NCI-H2171 (cell line): ENCODE measurements at places on chromosomes 16 and 17.
A peak's percentile ranks its signal among the peaks of the same experiment; 100 is the strongest.

DNA sequence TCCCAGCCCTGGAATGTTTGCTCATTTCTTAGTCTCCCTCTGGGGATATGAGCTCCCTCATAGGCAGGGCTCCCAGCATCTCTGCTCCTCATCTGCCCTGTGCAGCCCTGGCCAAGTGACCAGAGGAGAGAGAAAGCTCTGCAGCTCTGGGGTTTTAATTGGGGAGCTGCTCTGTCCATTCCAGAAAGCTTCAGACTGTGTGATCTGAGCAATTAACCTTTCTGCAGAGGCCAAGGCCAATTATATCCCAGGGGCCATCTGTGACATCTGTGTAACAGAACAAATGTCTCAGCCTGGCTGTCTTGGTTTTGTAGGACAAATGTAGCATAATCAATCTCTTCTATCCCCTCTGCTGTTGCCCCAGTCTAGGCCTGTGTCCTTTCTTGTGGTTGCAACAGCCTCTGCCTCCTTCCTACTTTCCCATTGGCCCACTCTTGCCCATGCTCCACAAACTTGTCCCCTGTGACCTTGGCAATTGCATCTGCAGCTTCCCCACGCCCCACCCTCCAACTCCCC, 156.0 kb downstream of the GSG1L start:
- DNase-seq = no peak

- peak; percentile 59 for DNase-seq
Measured at GRCh38 chr17:78736526-78737079, 45.5 kb downstream of the CYTH1 start.

- no peak for DNase-seq
Measured at GRCh38 chr17:66466840-66467367, 164.5 kb downstream of the PRKCA start.

- DNase-seq = no peak
Measured at GRCh38 chr17:17062866-17063265, 20.6 kb downstream of the MPRIP start.

DNA sequence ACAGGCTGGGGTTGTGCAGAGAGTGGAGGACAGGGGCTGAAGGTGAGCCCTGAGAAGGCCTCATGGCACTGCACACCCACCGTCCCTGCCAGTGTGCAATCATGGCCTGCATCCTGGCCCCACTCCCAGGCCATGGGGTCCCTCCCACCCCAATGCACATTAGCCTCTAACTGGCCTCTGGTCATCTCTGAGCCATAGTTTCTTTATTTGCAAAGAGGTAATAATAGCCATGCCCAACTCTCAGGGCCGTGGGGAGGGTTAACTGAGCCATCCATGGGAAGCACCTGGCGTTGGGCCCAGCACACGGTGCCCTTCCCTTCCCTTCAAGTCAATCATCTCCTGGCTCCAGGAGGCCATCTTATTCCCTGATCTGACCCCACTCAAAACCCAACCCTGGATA, 10.8 kb upstream of the ITGA3 start:
- no peak for DNase-seq

GRCh38 chr17:66192378-66192687, 400 bp upstream of the CEP112 start:
- DNase-seq = no peak

DNA sequence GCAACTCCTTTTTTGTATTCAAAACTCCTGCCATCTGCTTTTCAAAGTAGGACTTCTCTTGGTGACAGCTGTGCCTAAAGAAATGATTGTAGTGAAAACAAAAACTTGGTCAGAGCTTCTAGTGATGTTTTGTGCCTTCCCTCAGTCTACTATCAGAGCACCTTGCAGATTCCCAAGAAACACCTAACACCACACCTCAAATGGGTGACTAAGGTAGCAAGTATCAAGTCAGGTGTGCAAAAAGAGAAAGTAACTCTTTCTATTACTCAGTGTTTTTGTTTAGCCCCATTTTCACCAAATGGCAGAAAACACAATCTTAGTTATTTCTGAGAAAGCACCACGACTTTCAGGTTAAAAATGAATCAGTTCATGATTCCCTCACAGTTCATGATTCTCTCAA, 2.0 kb upstream of the PMFBP1 start:
- peak; percentile 33 for DNase-seq

DNA sequence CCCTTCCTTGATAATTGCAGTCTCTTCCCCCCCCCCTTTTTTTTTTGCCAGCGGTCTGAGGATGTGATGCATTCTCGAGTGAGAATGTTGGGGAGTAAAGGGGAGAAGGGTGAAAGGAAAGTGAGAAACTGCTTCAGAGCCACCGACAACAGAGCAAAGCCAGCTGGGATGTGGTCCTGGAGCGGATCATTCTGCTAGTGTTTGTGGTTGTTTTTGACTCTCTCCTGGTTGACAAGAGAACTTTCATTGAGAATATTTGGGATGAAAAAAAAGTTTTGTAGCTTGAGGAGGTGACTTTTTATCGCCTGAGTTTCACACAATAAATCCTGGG, 1.3 kb downstream of the NF1 start:
- no peak for DNase-seq

GRCh38 chr17:48584223-48584741, 5.8 kb downstream of the HOXB3 start:
- no peak for DNase-seq

DNA sequence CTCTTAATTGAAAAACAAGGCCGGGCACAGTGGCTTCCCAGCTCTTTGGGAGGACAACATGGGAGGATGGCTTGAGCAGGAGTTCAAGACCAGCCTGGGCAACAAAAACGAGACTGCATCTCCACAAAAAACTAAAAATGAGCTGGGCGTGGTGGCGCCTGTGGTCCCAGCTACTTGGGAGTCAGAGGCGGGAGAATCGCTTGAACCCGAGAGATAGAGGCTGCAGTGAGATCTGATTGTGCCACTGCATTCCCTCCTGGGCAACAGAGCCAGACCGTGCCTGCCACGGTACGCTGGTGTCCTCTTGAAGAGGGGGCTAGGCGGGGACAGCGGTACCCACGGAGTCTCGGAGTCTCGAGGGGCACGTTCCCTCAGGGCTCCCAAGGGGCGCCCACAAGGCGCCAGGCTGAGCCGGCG, 27.9 kb upstream of the ADORA2B start:
- no peak for DNase-seq

DNA sequence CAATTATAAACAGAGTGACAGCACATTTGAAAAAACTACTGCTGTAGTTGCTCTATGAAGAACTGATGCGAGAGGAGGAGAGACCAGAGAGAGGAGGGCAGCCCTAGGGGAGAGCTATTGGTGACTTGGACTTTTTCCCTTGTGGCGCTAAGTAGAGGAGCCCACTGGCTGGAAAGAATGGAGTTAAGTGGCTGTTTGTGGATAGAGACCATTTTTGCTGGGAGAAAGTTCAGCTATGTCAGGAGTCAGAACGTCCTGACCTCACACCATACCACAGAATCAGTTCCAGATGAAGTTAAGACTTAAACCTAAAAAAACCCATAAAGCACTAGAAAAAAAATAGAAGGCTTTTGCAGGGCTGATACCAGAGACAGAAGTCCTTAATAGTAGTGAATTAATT, 2.0 kb downstream of the POLR2A start:
- no peak for DNase-seq

DNA sequence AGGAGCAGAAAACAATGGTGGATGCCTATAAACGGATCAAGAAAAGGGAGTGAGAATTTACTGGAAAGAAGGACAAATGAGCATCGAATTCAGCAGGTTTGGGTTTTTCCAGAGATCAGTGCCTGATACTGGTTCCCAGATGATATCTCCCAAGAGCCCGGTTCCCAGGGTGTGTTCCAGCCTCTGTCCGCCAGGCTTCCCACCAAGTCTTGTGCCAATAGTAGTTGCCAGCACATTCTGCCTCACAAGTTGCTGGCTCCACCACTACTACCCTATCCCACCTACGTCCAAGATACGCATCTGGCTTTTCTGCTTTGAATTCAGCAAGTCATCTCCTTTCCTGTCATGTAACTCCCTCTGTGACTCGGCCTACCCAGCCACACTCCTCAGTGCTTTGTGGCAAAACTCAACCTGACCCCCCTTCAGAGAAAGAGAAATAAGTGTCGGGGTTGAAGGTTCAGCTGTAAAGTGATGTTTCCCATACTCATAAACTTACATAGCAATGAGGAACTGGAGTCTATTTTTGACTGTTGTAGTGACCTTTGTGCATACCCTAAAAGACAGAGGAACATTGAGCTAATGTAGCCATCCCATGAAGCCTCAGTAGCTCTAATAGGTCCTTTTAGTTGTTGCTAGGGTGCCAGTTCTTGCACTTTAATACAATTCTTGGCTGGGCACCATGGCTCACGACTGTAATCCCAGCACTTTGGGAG, 277.0 kb downstream of the IRX3 start:
- no peak for DNase-seq

DNA sequence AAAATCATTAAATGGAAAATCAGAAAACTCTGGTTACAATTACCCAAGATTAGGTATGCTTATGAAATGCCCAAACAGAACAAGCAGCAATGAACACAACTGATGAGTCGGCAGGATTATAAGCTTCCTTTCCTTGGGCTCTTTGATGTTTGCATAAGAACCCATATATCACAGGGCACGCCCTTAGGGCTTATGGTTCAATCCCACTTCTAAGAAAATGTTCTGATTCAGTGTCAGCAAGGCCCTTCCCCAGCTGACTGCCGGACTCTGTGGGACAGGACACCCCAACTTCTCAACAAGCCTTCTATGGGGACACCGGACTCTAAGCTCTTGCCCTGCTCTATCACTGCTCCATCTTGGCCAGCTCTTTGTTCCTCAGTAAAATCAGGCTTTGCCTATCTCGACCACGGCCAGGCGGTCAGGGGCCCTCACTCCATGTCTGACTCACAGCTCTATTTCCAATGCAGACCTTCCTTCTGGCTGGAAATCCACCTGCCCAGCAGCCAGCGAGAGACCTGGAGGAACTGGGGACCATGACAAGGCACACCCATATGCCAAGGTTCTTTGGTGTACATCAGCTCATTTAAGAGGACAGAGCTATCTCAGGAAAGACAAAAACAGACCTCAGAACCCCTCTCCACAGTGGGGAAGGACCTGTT, 26.8 kb downstream of the LITAFD start:
- DNase-seq = no peak

GRCh38 chr16:50685462-50686063, 4.5 kb upstream of the SNX20 start:
- DNase-seq = no peak

DNA sequence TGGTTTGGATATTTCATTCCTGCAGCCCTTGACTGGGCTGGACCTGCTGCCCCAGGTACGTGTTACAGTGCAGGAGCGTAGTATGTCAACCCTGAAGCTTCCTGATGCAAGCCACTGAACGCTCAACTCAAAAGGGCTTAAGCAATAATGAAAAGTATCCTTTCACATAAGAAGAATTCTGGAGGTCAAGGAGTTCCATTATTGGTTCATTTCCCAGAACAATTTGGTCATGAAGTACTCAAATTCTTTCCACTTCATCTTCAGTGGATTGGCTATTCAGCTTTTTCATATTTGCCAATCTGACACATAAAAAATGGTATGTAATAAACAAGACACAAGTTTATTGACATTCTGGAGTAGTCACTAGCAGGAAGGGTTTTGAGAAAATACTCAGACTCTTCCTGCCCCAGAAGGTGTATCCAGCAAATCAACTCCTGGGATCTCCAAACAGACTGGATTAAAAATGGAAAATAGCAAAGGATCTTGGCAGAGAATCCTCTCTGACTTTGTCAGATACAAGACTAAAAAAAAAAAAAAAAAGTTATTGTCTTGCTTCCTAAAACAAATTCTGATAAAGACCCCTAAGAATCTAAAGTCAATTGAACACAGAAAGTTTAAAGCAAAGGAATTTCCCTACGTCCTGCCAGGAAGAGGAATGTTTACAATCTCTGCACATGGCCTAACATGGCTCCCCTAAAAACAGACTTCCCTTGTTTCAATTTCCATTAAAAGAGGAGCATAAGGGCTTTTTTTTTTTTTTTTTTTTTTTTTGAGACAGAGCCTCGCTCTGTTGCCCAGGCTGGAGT, 37.5 kb upstream of the WSB1 start:
- no peak for DNase-seq

- no peak for DNase-seq
Measured at GRCh38 chr17:58215685-58216084, 3.4 kb downstream of the MKS1 start.

GRCh38 chr17:57853695-57854094, 3.9 kb upstream of the MRPS23 start:
- no peak for DNase-seq

GRCh38 chr17:82049106-82049505, 2.5 kb downstream of the RFNG start:
- no peak for DNase-seq

- DNase-seq = peak; percentile 38
Measured at GRCh38 chr16:29729116-29729521, 16.7 kb downstream of the C16orf54 start.

GRCh38 chr16:7303052-7303610, 29.5 kb upstream of the RBFOX1 start:
- no peak for DNase-seq

GRCh38 chr17:55768936-55769624, 18.2 kb downstream of the PCTP start:
- no peak for DNase-seq

DNA sequence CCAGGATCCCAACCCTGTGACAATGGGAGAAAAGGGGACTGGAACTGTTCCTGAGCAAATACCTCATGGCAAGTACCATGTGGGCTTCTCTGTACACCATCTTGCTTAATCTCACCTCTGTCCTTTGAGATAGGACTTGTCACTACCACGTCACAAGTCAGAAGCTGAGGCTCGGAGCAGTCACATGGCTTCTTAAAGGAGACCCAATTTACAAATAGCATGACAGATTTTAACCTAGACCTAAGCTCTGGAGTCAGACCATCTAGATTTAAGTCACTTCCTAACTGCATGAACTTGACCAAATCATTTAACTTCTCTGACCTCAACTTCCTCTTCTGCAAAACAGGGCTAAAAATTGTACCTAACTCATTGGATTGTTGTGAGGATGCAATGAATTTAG, 36.0 kb upstream of the CCL1 start:
- no peak for DNase-seq
